ENCODE measurements at places on chromosomes 6 and 20. TPM values are rescaled to one million over a fixed set of nuclear protein-coding genes. Genes with fewer than 3 reads are reported as not detected.

The POLR1H gene
- 57.7 TPM for total RNA-seq

The ANGPT4 gene
- total RNA-seq: 0.03 TPM

The VWA7 gene
- total RNA-seq: 0.34 TPM

The SLC35F1 gene
- total RNA-seq: 0.17 TPM

The CLPSL2 gene
- total RNA-seq: not detected

The BMP7 gene
- 12.7 TPM for total RNA-seq

DNA sequence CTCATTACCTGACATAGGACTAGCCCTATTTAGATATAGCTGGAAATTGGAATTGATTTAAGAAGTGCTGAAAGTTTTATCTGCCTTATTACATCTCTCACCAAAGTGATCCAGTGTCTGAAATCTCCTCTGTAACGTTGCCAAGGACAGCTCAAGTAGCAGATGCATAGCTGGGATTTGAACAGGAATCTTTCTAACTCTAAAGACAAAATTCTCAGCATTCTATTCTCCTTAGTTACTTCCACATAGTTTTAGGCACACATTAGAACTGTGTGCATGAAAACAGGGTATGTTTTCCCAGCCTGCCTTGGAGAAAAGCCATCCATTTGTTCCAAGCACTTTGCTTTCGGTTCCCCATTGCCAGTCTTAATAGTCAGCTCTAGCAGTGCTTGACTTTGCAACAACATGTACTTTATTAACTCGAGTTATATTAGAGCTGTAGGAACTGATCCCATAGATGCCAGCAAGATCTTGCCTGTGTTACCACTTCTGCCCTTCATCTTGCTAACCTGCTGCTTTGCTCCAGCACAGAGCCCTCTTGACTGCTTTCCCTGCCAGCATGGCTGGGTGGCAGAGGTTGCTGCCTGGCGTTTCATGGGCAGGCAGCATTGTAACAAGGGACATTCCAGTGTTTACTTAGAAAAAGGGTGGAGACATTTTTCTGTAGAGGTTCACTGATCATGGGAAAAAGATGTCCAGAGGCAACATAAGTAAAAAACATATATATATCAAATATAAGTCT is 56.1 kb upstream of the STMND1 start:
- DNase-seq: peak; percentile 31

GRCh38 chr6:165626711-165627110 is 36.3 kb downstream of the PDE10A start:
- DNase-seq: no peak

GRCh38 chr6:26199773-26200764 is 112.8 kb downstream of the HFE start:
- DNase-seq: no peak

DNA sequence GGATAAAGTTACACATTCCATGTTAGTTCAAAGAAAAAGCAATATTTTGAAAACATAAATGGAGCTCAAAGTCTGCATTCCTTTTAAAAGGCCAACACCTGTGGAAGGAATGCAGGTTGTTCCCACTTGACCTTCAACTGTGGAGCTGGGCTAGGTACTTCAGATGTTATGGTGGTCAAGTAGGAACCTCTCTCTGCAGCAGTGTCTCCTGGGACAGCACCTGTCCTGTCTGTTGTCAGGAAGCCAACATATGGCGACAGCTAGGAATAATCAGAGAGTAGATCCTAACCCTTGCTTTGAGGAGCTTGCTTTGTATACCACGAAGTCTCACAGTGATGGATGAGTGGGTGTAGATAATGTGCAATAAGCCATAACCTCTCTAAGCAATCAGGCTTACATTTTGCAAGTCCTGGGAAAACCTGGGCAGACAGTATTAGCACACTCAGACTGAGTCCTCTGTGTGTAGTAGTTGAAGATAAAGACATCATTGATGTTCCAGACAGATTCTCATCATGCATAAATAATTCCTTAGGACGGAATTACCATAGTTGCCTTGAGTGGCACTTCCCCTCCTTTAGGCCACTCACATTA is 347.5 kb downstream of the PRL start:
- peak; percentile 14 for DNase-seq

GRCh38 chr6:82914511-82914910 is 151.1 kb downstream of the UBE3D start:
- no peak for DNase-seq

GRCh38 chr6:163585932-163586437 is 171.5 kb downstream of the QKI start:
- peak; percentile 91 for DNase-seq

DNA sequence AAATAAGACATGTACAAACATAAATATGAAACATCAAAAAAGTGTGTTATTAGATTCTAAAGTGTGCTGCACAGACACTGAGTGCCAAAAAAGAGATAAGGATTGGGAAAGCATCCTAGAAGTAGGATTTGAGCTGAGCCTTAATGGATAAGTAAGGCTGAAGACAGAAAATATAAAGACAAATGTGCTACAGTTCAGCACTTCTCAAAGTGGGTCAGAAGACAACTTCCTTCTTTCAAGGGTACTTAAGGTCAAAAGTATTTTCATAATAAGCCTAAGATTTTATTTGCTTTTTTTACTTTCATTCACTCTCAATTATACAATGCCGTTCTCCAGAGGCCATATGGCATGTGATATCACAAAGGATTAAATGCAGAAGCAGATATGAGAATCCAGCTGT is 16.8 kb downstream of the USP45 start:
- DNase-seq: no peak

All from Daoy (cell line).